ENCODE measurements at places on chromosomes 7 and 10.
A peak's percentile ranks its signal among the peaks of the same experiment; 100 is the strongest.

DNA sequence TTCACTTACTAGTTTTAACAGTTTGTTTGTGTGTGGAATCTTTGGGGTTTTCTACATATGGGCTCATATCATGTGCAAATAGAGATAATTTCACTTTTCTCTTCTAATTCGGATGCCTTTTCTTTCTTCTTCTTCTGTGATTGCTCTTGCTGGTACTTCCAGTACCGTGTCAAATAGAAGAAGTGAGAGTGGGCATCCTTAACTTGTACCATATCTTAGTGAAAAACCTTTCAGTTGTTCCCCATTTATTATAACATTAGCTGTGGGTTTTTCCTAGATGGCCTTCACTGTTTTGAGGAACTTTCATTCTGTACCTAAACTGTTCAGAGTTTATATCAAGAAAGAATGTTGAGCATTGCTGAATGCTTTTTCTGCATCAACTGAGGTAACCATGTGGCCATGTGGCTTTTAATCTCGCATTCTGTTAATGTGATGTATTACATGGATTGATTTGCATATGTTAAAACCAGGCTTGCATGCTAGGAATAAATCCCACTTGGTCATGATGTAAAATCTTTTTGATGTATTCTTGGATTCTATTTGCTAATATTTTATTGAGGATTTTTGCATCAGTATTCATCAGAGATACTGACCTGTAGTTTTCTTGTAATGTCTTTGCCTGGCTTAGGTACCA is 78.7 kb downstream of the FAM107B start:
- no peak for DNase-seq
- H3K4me3 ChIP-seq, result no peak overlapping the region
- no peaks in the 10 kb centered on the region for H3K4me1 ChIP-seq
- no peaks in the 10 kb centered on the region for H3K27me3 ChIP-seq
- no peaks in the 10 kb centered on the region for H3K36me3 ChIP-seq
- H3K27ac ChIP-seq, result no peak overlapping the region

DNA sequence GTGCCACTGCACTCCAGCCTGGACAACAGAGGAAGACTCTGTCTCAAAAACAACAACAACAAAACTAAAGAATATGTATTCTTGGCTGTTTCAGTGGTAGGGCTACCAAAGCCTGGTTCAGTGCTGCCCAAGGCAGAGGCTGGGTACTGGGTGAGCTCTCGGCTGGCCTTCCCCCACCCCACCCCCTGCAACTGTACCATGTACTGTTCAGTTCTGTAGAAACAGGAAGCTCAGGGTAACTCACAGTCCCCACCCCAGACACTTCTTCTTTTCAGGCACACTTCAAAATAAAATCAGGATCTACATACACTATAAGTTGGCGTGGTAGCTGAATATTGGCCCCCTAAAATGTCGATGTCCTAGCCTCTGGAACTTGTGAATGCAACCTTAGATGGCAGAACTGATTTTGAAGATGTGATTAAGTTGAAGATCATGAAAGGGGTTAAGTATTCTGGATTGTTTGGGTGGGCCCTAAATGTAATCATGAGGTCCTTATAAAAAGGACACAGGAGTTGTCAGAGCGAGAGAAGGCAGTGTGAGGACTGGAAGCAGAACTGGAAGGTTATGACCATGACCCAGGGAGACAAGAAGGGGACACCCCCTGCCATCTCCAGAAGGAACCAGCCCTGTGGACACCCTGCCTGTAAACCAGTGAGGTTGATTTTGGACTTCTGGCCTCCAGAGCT is 31.2 kb downstream of the TBXAS1 start:
- peak overlapping the region; percentile 88 for H3K27ac ChIP-seq
- peaks cover 39% of the 10 kb centered on the region for H3K4me1 ChIP-seq
- H3K27me3 ChIP-seq, result no peaks in the 10 kb centered on the region
- no peaks in the 10 kb centered on the region for H3K36me3 ChIP-seq

DNA sequence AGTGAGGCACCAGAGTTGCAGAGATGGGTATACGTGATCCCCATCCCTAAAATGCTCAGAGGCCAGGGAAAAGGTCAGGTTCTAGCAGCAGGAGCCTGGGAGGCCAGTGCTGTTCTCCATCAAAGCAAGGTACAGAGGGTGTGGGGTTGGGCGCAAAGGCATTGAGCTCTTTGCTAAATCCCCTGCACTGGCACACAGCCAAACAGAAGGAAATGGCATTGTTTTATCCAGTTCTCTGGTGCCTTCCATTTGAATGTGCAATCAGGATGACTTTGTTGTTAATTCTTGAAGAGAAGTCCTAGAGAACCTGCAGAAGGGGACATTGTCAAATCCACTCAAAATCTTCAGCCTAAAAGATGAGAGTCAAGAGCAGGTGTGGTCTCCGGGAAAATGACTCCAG is 111.3 kb upstream of the CHST15 start:
- H3K36me3 ChIP-seq, result no peaks in the 10 kb centered on the region
- no peak overlapping the region for H3K4me3 ChIP-seq
- no peaks in the 10 kb centered on the region for H3K27me3 ChIP-seq
- H3K27ac ChIP-seq, result no peak overlapping the region

DNA sequence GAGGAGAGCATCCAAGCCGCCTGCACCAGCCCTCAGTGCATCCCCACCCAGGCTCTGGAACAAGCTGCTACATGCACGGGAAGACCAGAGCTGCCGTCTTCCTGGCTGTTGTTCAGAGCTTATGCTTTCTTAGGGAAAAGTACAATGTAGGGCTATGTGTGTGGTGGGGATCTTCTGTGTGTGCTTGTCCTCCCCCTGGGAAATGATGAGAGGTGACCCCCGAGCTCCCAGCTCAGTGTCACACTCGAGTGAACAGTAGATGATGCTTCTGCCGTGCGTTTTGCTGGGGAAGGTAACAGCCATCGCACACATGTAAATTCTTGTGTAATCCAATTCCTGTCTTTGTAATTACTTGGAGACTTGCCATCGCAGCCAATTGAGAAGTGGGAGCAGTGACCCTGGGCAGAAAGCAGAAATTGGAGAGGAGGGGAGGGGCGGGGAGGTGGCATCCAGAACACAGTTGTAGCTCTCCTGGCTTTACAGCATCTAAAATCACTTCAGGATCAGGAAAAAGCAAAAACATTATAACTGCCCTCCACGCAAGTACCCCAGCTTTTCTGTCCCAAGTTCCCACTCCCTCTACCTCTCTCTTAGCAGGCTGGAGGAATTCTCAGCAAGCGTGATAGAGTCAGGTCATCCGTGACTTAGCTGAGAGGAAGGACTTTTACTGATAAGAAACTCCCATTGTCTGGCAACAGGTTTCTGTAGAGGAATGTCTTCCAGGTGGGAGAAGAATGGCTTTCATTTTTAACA is 149.6 kb downstream of the TCF7L2 start:
- H3K27ac ChIP-seq, result no peak overlapping the region
- no peaks in the 10 kb centered on the region for H3K36me3 ChIP-seq
- H3K4me3 ChIP-seq, result no peak overlapping the region
- no peak for DNase-seq
- H3K4me1 ChIP-seq, result peaks cover 33% of the 10 kb centered on the region

GRCh38 chr7:141073641-141074161 is at the start of gene TMEM178B:
TMEM178B (plus strand) TSS chr7:141074064.
- peak within 1 kb of the TSS; percentile 70 for H3K4me3 ChIP-seq
- H3K4me1 ChIP-seq, result peaks cover 37% of the 10 kb centered on the region
- no peak for DNase-seq
- no peak within 1 kb of the TSS for H3K27ac ChIP-seq
- peaks cover 91% of the 10 kb centered on the region for H3K27me3 ChIP-seq
- H3K36me3 ChIP-seq, result no peaks in the 10 kb centered on the region

- H3K27me3 ChIP-seq, result no peaks in the 10 kb centered on the region
- H3K4me3 ChIP-seq, result no peak overlapping the region
- no peak overlapping the region for H3K27ac ChIP-seq
- no peaks in the 10 kb centered on the region for H3K36me3 ChIP-seq
- H3K4me1 ChIP-seq, result peaks cover 3% of the 10 kb centered on the region
Observed at GRCh38 chr10:133134411-133135115, 25.5 kb upstream of the KNDC1 start.

- peaks cover 17% of the 10 kb centered on the region for H3K4me1 ChIP-seq
- peak within 1 kb of the TSS; percentile 51 for H3K4me3 ChIP-seq
- peak; percentile 73 for DNase-seq
- no peaks in the 10 kb centered on the region for H3K36me3 ChIP-seq
- H3K27ac ChIP-seq, result no peak within 1 kb of the TSS
- H3K27me3 ChIP-seq, result peaks cover 70% of the 10 kb centered on the region
Observed at GRCh38 chr7:124032369-124033094, at the start of gene TMEM229A. TMEM229A (minus strand) TSS chr7:124033067; CDS start chr7:124033003, 64 bp downstream.

DNA sequence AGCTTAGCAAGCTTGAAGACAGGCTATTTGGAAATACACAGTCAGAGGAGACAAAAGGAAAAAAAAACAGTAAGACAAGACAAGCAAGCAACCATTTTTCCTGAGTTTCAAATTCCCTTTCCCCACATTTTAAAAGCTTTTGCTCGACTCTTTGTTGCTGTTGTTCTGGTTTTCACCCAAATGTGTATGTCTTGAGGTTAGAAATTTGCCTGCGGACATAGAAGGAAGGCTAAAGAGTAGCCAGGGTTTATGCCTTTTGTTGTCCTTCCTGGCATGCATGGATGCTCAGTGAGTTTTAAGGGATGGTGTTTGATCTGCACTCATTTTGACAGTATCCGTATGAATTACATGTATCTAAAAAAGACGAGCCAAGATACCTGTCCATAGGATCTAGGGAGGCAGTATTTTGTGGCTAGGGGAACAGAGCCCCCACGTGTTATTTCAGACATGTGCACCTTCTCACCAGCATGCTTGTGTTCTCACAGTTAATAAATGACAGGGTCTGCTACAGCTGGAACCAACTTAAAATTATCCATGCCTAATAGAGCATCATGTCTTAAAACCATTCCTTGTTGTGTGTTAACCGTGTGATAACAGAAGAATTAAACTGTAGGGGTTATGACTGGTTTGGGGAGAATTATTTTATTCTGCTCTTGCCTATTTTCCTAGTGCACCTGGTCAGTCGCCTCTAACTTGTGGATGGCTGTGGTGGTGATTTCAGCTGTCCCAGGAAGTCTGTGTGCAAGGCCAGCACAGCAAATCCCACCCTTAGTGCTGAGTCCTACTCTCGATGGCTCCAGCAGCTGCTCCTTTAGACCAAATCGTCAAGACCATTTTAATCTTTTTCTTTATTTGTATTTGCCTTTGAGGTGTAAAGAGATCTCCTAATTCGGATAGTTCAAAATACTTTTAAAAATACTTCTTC is 9.1 kb downstream of the WIPF3 start:
- no peak for DNase-seq
- H3K27me3 ChIP-seq, result peaks cover 23% of the 10 kb centered on the region
- no peak overlapping the region for H3K4me3 ChIP-seq
- no peaks in the 10 kb centered on the region for H3K36me3 ChIP-seq
- H3K4me1 ChIP-seq, result no peaks in the 10 kb centered on the region

DNA sequence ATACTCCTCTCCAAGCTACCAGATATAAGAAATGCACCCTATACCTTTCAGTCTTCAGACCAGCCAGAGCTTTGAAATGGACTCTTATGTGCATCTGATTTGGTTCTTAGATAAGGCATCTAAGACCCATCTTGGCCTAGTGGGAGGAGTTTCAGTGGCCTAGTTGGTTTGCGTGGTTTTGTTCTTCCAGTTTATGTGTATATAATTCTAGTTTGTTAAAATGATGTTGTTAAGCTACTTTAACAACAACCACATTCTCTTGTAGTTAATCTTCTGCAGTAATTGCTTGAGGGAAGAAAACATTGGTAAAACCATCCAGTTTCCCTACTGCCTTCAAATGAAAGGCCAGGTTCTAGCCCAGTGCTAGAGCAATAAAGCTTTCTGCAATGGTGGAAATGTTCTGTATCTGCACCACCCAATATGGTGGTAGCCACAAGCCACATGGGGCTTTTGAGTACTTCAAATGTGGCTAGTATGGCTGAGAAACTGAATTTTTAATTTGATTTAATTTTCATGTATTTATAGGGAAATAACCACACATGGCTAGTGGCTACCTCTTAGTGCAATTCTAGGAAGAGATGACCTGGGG is 66.3 kb downstream of the KLHDC10 start:
- DNase-seq, result no peak
- H3K4me3 ChIP-seq, result no peak overlapping the region
- H3K27me3 ChIP-seq, result no peaks in the 10 kb centered on the region
- peaks cover 6% of the 10 kb centered on the region for H3K36me3 ChIP-seq
- H3K4me1 ChIP-seq, result no peaks in the 10 kb centered on the region
- H3K27ac ChIP-seq, result no peak overlapping the region

GRCh38 chr10:81065474-81065873 is 527.8 kb downstream of the SH2D4B start:
- H3K4me1 ChIP-seq, result no peaks in the 10 kb centered on the region
- no peaks in the 10 kb centered on the region for H3K36me3 ChIP-seq
- no peak for DNase-seq

DNA sequence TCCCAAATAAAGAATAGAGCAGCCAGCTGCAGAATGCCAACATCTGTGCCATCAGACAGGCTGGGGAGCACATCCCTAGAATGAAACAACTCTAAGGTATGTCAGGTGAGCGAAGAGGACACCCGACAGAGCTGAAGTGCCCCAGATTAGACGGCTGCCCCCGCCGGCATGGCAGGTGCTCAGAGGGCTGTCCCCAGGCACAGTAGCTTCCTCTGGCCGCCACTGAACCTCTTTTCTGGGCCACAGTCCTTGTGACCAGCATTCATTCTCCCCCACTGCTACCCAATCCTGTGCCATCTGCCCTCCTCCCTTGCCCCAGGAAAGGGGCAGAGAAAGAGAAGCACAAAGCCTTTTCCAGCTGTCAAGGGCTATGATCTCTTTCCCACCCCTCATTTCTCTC is 41.7 kb downstream of the RGS10 start:
- peaks cover 22% of the 10 kb centered on the region for H3K36me3 ChIP-seq
- H3K27ac ChIP-seq, result no peak overlapping the region
- H3K4me3 ChIP-seq, result no peak overlapping the region

DNA sequence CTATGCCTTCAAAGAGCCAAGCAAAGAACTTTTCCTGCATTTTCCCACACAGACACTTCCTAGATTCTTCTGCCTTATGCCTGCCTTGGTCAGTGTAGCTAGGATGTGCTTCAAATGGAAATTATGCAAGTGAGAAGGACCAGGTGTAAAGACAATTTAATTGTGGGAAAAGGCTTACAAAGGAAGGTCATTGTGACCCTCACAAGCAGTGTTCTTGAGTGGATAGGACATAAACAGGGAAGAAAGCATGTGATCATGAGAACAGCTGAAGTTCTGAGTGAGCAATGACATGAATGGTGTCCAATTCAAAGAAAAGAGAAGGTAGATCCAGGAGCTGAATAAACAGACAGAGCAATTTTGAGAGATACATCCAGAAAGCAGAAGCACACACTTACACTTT is 1.3 kb upstream of the PIP start:
- no peak overlapping the region for H3K4me3 ChIP-seq
- no peak for DNase-seq
- H3K27me3 ChIP-seq, result no peaks in the 10 kb centered on the region

GRCh38 chr7:2969398-2970306 is 74.0 kb downstream of the CARD11 start:
- no peak overlapping the region for H3K4me3 ChIP-seq
- H3K36me3 ChIP-seq, result no peaks in the 10 kb centered on the region
- no peak overlapping the region for H3K27ac ChIP-seq
- H3K27me3 ChIP-seq, result no peaks in the 10 kb centered on the region
- no peak for DNase-seq

DNA sequence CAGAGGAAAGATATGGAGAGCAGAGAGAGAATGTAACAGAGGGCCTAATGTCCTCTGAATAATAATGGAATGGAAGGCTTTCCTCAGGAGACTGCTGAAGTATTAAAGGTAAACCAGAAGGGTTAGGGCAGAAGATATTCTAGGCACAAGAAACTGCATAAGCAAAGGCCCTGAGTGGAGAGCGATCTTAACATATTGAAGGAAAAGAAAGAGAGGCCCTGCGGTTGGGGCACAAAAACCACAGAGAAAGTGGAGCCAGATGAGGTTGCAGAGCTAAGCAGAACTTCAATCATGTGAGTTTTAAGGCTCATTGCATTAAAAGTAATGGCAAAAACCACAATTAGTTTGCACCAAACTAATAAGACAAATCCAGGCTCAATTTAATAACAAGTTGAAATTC is 115.8 kb upstream of the VSTM2A start:
- no peak for DNase-seq
- H3K4me1 ChIP-seq, result no peaks in the 10 kb centered on the region
- no peaks in the 10 kb centered on the region for H3K36me3 ChIP-seq
- no peaks in the 10 kb centered on the region for H3K27me3 ChIP-seq
- H3K4me3 ChIP-seq, result no peak overlapping the region
- H3K27ac ChIP-seq, result no peak overlapping the region
